ENCODE measurements at places on chromosomes 13 and 19. TPM values are rescaled to one million over a fixed set of nuclear protein-coding genes. Genes with fewer than 3 reads are reported as not detected.

Gene FLT3LG
- 0.35 TPM for total RNA-seq

Gene AP1M2
- total RNA-seq, result 48.7 TPM

Gene MYPOP
- total RNA-seq, result 2.4 TPM

Gene ZNF793
- total RNA-seq, result 0.78 TPM

Gene POU2F2
- total RNA-seq, result not detected

Gene NCAN
- not detected for total RNA-seq

Gene FAM83E
- total RNA-seq, result not detected

Gene TLE6
- total RNA-seq, result 21.3 TPM

Gene ZNF285
- 3.6 TPM for total RNA-seq

Gene RDH8
- total RNA-seq, result not detected

Gene ZNF728
- not detected for total RNA-seq

Gene NLRP9
- not detected for total RNA-seq

Gene MUC16
- not detected for total RNA-seq

Gene SLC5A5
- total RNA-seq, result not detected

Gene CILP2
- total RNA-seq, result 0.20 TPM

Gene ZNF260
- 30.7 TPM for total RNA-seq

Gene ZFR2
- not detected for total RNA-seq

Gene ZNF442
- total RNA-seq, result 0.84 TPM

Gene MEIS3
- total RNA-seq, result 41.7 TPM

Gene NLRP7
- not detected for total RNA-seq

Gene SERP2
- not detected for total RNA-seq

Gene PLPPR3
- 3.1 TPM for total RNA-seq

Gene ZNF749
- total RNA-seq, result 17.8 TPM

Gene ZNF350
- 3.0 TPM for total RNA-seq

Gene EXOSC5
- 78.5 TPM for total RNA-seq

Gene SERTAD3
- total RNA-seq, result 68.5 TPM

Gene ZNF610
- total RNA-seq, result 2.2 TPM

Gene C1QTNF9
- total RNA-seq, result 0.09 TPM

Gene ZNF225
- total RNA-seq, result 4.5 TPM

Gene DAND5
- not detected for total RNA-seq

Gene ALG5
- 10.6 TPM for total RNA-seq

Gene ZBTB32
- not detected for total RNA-seq

Gene ZSCAN4
- total RNA-seq, result not detected

Gene ZNF790
- 8.4 TPM for total RNA-seq

Gene CHAF1A
- total RNA-seq, result 45.4 TPM

Gene METTL21C
- not detected for total RNA-seq

Gene APOC1
- total RNA-seq, result 6.1 TPM

Gene CCL25
- not detected for total RNA-seq

Gene MCF2L
- 3.4 TPM for total RNA-seq

Gene POSTN
- not detected for total RNA-seq

Gene CNFN
- total RNA-seq, result not detected

Gene KLK12
- not detected for total RNA-seq

Gene IL12RB1
- total RNA-seq, result not detected

Gene TGFBR3L
- not detected for total RNA-seq

Gene BRSK1
- 0.64 TPM for total RNA-seq

Gene RASIP1
- total RNA-seq, result not detected

Gene ZNRF4
- not detected for total RNA-seq

Gene NCR1
- total RNA-seq, result not detected

Gene LGALS14
- total RNA-seq, result not detected
